ENCODE measurements at places on chromosomes 4 and X.
A peak's percentile ranks its signal among the peaks of the same experiment; 100 is the strongest.

DNA sequence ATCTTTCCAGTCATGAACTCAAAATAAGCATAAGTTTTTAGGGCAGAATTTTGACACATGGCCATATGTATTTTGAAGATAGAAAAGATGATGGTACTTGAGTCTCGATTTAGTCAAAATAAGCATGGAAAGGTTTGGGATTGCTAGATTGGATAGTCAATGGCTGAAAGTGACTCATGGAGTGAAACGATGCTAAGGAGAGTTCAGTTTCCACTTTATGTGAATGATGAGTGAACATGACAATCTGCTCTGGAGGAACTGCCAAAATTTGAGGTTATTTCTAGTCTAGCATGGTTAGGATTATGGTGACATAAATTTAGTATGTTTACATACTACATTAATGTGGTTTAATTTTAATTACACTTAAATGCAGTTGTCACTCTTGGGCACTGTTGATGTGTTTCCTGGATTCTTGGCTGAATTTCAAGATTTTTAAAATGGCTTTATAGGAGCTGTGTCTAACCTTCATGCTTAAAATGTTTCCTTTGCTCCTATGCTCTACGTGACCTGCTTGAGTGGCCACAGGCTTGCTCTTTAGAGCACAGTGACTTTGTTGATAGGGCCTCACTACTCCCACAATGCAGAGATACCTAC is 17.1 kb downstream of the DDX3X start:
- no peak for DNase-seq

- no peak for DNase-seq
These were observed 46.1 kb downstream of the IGFBP7 start for GRCh38 chr4:57064120-57064519.

- no peak for DNase-seq
These were observed 21.5 kb downstream of the FHDC1 start for GRCh38 chr4:152957437-152958171.

DNA sequence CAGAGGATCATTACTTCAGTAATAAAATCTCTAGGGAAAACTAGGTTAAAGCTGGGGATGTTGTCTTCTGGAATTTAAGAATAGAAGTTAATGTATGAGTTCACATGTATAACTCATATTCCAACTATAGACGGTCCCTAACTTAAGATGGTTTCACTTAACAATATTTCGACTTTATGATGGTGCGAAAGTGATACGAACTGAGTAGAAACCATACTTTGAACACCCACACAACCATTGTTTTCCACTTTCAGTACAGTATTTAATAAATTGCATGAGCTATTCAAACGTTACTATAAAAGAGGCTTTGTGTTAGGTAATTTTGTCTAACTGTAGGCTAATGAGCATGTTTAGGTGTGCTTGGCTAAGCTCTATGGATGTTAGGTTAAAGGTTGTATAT is 38.7 kb downstream of the CCSER1 start:
- DNase-seq, result no peak

DNA sequence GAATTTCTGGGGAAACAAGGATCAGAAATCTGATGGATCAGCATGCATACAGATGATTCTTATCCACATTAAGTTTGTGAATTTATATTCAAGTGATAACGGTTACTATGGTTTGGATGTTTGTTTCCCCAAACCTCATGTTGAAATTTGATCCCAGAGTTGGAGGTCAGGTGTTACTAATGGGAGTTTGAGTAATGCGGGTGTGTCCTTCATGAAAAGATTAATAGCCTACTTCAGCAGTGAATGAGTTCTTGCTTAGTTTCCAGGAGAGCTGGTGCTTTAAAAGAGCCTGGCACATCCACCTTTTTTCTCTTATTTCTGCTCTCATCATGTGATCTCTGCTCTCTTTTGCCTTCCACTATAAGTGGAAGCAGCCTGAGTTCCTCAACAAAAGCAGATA is 712.4 kb downstream of the IL1RAPL1 start:
- DNase-seq, result no peak

DNA sequence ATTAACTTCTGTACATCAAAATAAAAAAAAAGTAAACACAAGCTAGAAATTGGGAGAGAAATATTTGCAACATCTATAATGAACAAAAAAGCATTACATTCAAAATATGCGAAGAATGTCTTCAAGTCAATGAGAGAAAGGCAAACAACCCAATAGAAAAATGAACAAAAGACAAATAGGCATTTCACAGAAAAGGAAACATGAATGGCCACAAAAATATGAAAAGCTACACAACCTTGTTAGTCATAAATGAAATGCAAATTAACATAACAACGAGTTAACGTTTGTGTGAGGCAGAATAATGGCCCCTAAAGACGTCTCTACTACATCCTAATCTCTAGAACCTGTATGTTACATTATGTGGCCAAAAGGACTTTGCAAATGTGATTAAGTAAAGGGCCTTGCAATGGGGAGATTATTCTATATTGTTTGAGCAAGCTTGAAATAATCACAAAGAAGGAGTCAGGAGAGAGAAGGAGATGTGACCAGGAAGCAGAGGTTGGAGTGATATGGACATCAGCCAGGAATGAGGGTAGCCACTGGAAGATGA is 86.8 kb downstream of the WDFY3 start:
- no peak for DNase-seq

GRCh38 chr4:32884198-32884597 is 2164.0 kb downstream of the PCDH7 start:
- DNase-seq, result no peak

DNA sequence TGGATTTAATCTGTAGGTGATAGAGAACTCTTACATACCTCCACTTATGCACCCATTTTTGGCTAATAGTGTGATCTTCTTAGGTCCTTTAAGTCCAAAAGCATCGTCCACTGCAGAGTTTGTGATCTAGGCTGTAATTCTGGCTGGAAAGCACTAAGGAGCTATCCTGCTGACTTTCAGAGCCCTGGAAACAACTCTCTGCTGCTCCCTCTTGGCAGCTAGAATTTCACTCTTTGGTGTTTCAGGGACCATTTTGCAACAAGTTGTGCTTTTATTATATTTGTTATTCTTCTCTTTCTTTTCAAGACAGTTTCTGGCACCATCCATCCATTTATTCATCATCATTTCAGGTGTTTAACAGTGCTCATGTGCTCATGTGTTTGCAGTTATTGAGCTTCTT is 130.0 kb downstream of the RBM46 start:
- DNase-seq, result no peak

DNA sequence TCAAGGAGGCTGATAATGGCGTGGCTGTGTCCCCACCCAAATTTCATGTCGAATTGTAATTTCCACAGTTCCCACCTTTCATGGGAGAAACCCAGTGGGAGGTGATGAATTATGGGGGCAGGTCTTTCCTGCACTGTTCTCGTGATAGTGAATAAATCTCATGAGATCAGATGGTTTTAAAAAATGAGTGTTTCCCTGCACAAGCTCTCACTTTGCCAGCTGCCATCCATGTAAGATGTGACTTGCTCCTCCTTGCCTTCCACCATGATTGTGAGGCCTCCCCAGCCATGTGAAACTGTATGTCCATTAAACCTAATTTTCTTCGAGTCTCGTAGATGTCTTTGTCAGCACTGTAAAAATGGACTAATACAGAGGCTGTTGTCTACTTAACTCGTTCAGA is 488.3 kb downstream of the SPRY1 start:
- no peak for DNase-seq

DNA sequence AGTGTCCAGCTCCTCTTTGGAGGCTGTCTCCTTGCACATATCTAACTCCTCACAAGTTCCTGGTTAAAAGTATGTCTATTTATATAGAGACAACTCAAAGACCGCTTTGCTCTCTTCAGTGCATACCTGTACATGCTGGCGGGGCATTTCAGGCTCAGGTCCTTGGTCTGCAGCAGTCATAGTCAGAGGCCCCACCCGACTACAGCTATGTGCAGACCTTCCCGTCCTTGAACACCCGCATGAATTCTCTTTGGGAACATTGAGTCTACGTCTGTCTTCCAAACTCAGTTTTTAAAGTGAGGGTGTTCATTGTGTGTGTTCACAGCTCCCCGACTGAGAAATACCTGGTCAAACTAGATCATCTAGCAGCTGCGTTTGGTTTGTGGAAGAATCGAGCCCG is 4.2 kb downstream of the BCOR start:
- no peak for DNase-seq

DNA sequence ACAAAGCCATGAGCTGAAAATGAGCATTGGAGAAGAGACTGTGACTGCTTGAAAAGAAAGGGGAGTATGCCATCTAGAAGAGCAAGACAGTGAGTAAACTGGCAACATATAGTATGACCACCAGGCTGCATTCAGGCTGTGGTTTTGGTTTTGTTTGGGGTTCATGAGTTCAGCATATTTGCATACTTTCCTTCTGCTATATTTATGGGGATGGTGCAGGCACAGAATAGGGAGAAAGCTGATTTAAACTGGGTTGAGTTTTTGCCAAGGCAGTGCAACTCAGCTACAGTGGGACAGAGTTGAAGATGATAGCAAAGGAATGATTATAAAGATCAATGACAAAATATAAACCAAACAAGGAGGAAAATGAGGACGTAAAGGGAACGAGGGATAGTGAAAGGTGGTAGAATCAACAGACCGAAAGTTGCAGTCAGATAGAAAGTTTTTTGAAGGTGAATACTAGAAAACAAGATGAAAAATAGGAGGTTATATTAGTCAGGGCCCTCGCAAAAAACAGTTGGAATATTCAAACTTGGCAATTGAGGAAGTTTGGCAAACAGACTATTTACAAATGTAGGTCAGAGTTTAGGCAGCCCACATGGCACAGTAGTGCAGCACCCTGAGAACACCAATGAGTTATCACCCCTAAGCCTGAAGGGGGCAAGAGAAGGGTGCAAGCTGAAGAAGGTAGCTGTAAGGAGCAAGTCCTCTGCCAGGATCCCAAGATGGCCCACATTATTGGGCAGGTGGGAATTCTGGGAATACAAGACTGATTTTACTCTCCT is 114.8 kb upstream of the MAP9 start:
- DNase-seq, result no peak

- DNase-seq, result no peak
These were observed 609.2 kb downstream of the SPOCK3 start for GRCh38 chr4:166625018-166625637.

DNA sequence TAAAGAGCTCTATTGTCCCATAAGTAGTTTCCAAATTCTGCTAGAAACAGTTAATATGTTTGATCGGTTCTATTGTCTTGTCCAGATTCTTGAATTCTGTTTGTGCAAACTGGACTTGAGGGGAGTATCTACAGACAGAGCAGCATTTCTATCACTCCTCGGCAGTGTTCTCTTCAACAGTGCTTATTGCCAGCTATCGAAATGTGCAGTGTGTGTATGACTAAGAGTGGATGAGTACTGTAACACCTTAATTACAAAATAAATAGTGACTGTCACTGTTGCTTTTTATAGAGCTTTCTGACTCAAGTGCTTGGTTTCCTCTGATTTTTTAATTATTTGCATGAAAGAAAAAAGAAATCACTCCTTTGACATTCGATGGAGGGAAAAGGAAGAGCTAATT is 274.6 kb downstream of the RPA4 start:
- DNase-seq, result no peak

GRCh38 chrX:15599461-15599860 is 1.3 kb downstream of the ACE2 start:
- no peak for DNase-seq

DNA sequence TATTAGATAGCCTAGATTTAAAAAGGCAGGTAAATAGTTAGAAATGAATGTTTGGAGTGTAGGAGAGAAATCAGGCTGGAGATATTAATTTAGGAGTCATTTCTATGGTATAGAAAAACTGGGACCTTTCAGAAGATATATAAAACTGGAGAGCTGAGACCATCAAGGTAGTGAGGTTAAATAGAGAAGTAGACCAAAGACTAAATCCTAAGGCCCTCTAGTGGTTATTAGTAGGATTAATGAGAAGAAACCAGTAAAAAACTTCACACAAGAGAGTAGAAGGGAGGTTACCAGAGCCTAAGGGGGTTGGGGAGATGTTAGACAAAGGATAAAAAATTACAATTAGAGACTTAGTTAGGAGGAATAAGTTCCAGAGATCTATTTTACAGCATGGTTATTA is 351.0 kb upstream of the SPANXN1 start:
- peak; percentile 0 for DNase-seq

DNA sequence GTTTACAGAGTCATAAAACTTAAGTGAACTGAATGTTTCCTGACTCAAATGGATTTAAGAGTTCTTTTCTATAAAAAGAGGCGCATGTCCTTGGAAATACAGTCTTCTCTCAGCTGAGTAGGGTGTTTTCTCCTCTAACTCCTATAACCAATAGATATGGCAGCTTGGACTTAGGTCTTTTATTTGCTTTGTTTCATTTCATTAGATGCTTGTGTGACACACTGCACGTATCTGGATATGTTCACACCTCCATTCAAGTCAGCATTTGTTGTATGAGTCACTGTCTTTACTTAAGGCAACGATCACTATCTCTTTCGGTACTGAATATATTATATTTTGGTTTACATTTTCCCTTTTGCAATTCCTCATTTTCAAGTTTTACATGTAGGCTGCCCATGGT is 136.6 kb downstream of the ARSF start:
- DNase-seq, result no peak

DNA sequence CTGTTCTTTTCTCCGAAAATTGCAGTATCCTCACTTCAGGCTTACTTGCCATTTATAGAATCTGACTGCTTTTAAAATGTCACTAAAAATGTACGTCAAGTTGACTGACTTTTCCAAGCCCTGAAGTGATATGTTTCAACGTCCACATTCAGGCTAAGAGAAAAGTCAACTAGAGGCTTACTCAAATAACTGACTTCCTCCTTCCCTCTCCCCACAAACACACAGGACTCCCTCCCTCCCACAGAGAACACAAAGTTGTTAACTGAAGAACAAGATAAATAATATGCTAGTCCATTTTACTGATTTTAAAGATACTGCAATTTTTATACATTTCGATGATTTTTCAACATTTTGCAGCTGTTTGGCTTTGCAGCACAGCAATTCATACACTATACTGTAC is 13.8 kb upstream of the CDKL2 start:
- no peak for DNase-seq

DNA sequence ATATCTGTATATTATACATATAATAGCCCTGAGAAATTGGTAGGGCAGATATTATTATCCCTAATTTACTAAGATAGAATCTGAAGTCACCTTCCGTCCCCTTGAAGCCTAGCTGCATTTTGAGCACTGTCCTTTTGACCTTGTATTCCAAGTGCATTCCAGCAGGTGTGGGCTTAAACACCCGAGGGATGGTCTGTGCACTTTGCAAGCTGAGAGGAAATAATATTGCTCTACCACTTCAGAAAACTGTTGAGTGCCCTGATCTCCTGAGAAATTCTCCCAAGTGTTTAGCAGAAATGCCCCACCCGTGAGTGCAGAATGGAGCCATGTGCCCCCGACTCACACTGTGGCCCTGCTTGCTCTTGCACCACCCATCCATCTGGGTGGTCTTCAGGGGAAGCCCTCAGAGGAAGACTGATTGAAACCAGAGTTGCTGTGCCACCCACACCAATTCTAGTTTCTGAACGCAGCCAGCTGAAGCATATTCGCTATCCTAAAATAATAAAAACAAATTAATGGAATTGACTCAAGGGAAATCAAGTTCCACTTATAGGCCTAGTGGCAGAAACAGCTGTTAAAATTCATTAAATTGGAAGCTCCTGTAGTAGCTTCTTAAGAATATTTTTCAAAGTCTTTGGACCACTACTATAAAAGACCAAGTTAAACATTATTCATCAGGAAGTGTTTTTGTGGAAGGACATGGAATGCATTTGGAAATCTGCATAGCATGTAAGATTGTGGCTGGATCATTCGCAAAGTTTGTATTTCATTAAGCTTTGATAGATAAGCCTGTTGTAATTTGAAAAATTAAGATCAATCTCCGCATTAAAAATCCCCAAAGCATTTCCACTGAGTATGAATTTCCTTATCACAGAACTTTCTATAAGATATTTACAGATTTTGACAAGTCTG is 41.3 kb upstream of the PRKG2 start:
- DNase-seq, result no peak
